Esophagus muscularis mucosa (tissue), 4 donors: ENCODE measurements at places on chromosomes 16 and 17. TPM values are rescaled to one million over a fixed set of nuclear protein-coding genes. Genes with fewer than 3 reads are reported as not detected.
A peak's percentile ranks its signal among the peaks of the same experiment; 100 is the strongest.

DNA sequence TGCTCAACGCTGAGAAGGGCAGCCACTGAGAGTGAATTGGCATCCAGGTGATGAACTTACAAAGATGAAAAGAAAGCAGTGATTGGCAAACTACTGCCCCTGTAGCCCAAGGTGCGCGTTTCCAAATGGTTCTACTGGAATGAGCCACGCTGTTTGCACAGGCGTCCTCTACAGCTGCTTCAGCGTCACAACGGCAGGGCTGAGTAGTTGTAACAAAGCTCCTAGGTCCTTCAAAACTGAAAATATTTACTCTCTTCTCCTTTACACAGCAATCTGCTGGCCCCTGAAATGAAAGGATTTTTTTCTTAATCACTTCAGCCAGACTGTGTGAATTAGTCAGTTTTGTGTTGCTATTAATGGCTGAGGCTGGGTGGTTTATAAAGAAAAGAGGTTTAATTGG lies 107.2 kb upstream of the FOXF1 start:
- no peaks in the 10 kb centered on the region for H3K36me3 ChIP-seq
- no peaks in the 10 kb centered on the region for H3K4me1 ChIP-seq
- no peaks in the 10 kb centered on the region for H3K27me3 ChIP-seq
- no peak overlapping the region for H3K27ac ChIP-seq
- H3K4me3 ChIP-seq = no peak overlapping the region
- DNase-seq = no peak

DNA sequence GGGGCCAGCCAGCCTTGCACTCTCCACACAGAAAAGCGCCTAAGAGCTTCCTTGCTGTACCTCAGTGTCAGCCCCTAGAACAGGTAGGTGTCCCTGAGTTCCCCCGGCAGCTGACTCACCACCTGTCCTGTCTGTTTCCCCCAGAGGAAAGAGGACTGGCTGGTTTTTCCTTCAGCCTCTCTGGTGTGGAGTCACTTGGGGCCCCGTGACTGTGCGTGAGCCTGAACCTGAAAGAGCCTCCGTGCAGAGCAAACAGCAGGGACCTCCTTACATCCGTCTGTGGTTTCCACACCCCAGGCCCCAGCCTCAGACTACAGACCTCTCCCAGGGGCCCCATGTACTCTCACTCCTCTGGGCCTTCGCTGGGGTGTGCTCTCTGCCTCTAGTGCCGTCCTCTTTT lies 87.8 kb downstream of the GNAO1 start:
- no peaks in the 10 kb centered on the region for H3K36me3 ChIP-seq
- H3K4me1 ChIP-seq = peaks cover 11% of the 10 kb centered on the region
- no peak overlapping the region for H3K4me3 ChIP-seq
- no peaks in the 10 kb centered on the region for H3K27me3 ChIP-seq
- no peak for DNase-seq

RHBDL1 gene
- 2.0 TPM for total RNA-seq

TUBG2 gene
- 40.1 TPM for total RNA-seq

DNA sequence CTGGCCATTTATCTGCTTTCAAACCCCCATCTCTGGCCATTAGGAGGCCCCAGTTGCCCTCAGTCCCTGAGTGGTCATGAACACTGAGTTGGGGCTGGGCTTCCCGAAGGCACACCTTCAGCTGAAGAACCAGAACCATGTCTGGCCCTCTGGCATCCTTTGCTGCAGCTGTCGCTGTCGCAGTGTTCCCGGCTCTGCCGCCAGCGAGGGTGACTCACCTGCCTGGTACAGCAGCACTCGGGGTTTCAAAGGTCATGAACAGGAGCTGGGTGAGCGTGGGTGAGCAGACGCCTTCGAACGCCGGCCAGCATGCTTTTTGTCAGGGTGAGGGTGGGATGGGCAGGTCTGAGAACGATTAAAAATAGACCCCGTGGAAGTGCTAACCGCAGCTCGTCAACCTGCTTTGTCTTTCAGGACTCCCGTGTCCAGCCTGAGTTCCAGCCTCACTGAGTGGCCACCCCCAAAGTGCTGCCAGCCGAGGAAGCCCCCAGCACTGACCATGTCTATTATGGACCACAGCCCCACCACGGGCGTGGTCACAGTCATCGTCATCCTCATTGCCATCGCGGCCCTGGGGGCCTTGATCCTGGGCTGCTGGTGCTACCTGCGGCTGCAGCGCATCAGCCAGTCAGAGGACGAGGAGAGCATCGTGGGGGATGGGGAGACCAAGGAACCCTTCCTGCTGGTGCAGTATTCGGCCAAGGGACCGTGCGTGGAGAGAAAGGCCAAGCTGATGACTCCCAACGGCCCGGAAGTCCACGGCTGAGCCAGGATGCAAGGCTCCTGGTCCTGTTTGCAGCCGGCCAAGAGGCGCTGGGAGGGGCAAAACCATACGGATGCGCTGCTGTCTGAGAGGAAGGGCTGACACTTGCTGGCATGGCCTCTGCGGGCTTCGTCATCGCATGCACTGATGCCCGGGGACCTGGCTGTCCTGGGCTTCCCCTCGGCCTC lies 7.6 kb downstream of the SNN start:
- H3K27ac ChIP-seq = peak overlapping the region; percentile 13
- H3K4me3 ChIP-seq = no peak overlapping the region
- peaks cover 5% of the 10 kb centered on the region for H3K36me3 ChIP-seq
- no peak for DNase-seq
- peaks cover 81% of the 10 kb centered on the region for H3K4me1 ChIP-seq
- H3K27me3 ChIP-seq = no peaks in the 10 kb centered on the region

GRCh38 chr16:16062023-16062937 lies 112.9 kb downstream of the ABCC1 start:
- peak; percentile 93 for DNase-seq
- H3K36me3 ChIP-seq = peaks cover 50% of the 10 kb centered on the region
- H3K27ac ChIP-seq = peak overlapping the region; percentile 87
- no peak overlapping the region for H3K4me3 ChIP-seq
- H3K27me3 ChIP-seq = no peaks in the 10 kb centered on the region

GRCh38 chr17:8489841-8490240 lies 54.2 kb downstream of the NDEL1 start:
- H3K36me3 ChIP-seq = peaks cover 75% of the 10 kb centered on the region
- H3K27ac ChIP-seq = no peak overlapping the region
- no peak for DNase-seq
- H3K27me3 ChIP-seq = no peaks in the 10 kb centered on the region
- no peaks in the 10 kb centered on the region for H3K4me1 ChIP-seq
- H3K4me3 ChIP-seq = no peak overlapping the region

CHST4 gene
- not detected for total RNA-seq

DNA sequence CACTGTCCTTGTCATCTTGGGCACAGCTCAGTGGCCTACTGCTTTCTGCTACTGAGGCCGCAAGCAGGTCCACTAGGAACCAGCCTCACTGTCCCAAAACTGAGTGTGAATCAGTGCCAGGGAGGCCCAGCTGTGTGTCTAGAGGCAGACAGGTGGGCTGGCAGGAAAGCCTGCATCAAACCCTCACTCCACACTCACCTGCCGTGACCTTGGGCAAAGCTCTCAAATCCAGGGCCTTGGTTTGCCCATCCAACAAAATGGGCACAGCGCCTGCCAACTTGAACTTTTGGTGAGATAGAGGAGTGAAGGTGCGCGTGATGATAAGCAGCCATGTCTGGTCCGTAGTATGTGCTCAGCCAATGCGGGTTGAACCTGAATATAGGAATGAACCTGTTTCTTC lies 14.8 kb downstream of the ATP2C2 start:
- no peaks in the 10 kb centered on the region for H3K4me1 ChIP-seq
- H3K27me3 ChIP-seq = no peaks in the 10 kb centered on the region
- no peak overlapping the region for H3K4me3 ChIP-seq
- no peak for DNase-seq
- no peaks in the 10 kb centered on the region for H3K36me3 ChIP-seq
- no peak overlapping the region for H3K27ac ChIP-seq

GRCh38 chr17:71974051-71974450 lies 146.8 kb upstream of the SOX9 start:
- H3K4me1 ChIP-seq = peaks cover 21% of the 10 kb centered on the region
- DNase-seq = no peak
- no peak overlapping the region for H3K27ac ChIP-seq
- no peaks in the 10 kb centered on the region for H3K27me3 ChIP-seq
- H3K36me3 ChIP-seq = no peaks in the 10 kb centered on the region

PTGES3L gene
- total RNA-seq = 7.8 TPM

GRCh38 chr16:51549836-51550235 lies 398.8 kb upstream of the SALL1 start:
- peak; percentile 17 for DNase-seq
- H3K36me3 ChIP-seq = no peaks in the 10 kb centered on the region

GRCh38 chr16:79943736-79944135 lies 343.2 kb upstream of the MAF start:
- no peak for DNase-seq
- no peak overlapping the region for H3K27ac ChIP-seq
- no peaks in the 10 kb centered on the region for H3K27me3 ChIP-seq
- H3K36me3 ChIP-seq = no peaks in the 10 kb centered on the region

GRCh38 chr17:77444628-77444983 lies 303.8 kb downstream of the SEC14L1 start:
- H3K27ac ChIP-seq = peak overlapping the region; percentile 77
- peak overlapping the region; percentile 8 for H3K4me3 ChIP-seq
- peaks cover 96% of the 10 kb centered on the region for H3K4me1 ChIP-seq
- no peaks in the 10 kb centered on the region for H3K27me3 ChIP-seq
- no peaks in the 10 kb centered on the region for H3K36me3 ChIP-seq

DNA sequence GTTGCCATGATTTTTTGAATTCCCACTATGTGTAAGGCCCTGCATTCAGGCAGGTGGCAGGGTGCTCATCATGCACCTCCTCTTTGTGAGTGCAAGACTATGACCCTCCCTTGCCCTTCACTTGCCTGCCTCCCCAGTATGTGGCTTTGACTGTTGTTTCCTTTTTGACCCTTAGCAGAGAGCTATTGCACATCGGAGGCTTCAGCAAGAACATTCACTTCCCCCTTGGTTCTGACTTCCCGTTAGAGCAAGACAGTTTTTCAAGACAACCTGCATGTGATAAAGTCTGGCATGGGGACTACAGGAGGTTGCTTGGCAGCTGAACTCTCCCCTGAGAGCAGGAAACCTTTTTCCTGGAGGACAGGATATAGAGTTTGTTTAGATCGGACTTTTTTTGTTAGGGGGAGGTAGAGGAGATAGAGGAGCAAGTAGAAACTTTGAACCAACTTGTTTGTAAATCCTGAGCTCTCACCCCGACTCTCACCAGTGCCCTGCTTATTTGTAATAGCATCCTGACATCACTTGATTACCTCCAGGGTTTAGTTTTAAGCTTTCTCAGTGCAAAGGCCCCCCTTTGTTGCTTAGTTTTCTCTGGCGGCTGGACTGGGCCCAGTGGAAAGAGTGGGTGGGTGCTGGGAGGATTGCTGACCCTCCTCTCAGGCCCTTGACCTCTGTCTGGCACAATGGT lies 34.3 kb downstream of the LIMD2 start:
- H3K4me1 ChIP-seq = peaks cover 25% of the 10 kb centered on the region
- DNase-seq = no peak
- H3K27me3 ChIP-seq = no peaks in the 10 kb centered on the region
- H3K27ac ChIP-seq = peak overlapping the region; percentile 3
- H3K4me3 ChIP-seq = no peak overlapping the region

DNA sequence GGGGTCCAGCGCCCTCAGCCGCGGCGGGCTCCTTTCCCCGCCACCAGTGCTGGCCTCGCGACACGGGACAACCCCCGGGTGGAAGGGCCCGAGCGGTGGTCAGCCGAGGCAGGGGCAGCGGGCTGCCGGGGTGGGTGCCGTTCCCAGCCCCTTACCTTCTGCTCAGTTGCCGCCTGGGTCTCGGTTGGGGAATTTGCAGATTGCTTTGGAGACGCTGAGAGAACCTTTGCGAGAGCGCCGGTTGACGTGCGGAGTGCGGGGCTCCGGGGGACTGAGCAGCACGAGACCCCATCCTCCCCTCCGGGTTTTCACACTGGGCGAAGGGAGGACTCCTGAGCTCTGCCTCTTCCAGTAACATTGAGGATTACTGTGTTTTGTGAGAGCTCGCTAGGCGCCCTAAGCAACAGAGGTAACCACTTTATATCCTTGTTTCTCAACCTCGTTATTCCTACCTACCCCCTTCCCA lies 381 bp downstream of the CTNS start:
- H3K27me3 ChIP-seq = no peaks in the 10 kb centered on the region
- peaks cover 41% of the 10 kb centered on the region for H3K4me1 ChIP-seq
- peak overlapping the region; percentile 89 for H3K27ac ChIP-seq
- no peak for DNase-seq

ALDOC gene
- total RNA-seq = 21.6 TPM

MAP2K6 gene
- 3.1 TPM for total RNA-seq

GRCh38 chr17:78498848-78499247 lies 78.3 kb downstream of the DNAH17 start:
- H3K27me3 ChIP-seq = no peaks in the 10 kb centered on the region
- no peaks in the 10 kb centered on the region for H3K4me1 ChIP-seq
- no peak overlapping the region for H3K4me3 ChIP-seq
- H3K36me3 ChIP-seq = no peaks in the 10 kb centered on the region
- H3K27ac ChIP-seq = no peak overlapping the region

DNA sequence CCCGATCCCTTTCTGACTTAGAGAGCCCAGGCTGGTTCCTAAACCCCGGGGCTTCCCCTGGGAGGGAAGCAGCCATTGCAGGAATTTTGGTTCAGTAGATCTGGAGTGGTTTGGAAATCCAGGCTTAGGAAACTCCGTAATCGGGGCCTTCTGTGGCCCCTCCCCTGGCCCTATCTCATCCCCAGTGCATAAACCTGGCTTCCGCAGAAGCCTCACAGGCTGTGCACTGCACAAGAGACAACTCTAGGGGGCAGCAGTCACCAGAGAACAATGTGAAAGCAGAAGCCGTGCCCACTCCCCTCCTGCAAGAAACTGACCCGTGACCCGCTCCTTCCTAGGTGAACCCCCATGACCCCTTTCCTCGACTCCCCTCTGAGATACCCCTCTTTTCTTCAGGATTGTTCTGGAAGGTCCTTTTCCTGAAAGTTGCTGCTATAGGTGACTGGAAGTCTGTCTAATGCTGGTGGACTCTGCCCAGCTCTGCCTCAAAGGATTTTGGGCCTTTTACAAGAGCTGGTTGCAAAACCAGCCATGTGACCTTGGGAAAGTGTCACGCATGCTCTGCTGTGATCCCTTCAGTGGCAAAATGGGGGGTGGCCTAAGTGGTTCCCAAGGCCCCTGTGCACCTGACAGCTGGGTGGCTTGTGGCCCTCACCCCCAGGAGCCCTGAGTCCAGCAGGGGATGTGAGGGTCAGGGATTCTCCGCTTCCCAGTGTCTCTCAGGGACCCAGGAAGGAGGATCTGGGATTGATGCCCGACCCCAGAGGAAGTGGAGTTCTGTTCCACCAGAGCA lies 14.4 kb downstream of the GUCY2D start:
- DNase-seq = no peak
- H3K27ac ChIP-seq = no peak overlapping the region
- peaks cover 22% of the 10 kb centered on the region for H3K4me1 ChIP-seq
- H3K4me3 ChIP-seq = peak overlapping the region; percentile 44
- H3K27me3 ChIP-seq = no peaks in the 10 kb centered on the region
- no peaks in the 10 kb centered on the region for H3K36me3 ChIP-seq

GRCh38 chr16:22356930-22357634 lies 17.3 kb downstream of the CDR2 start:
- no peaks in the 10 kb centered on the region for H3K27me3 ChIP-seq
- no peaks in the 10 kb centered on the region for H3K36me3 ChIP-seq
- peak overlapping the region; percentile 25 for H3K27ac ChIP-seq
- no peak overlapping the region for H3K4me3 ChIP-seq
- DNase-seq = no peak
